ENCODE measurements at places on chromosomes 4 and X. TPM values are rescaled to one million over a fixed set of nuclear protein-coding genes. Genes with fewer than 3 reads are reported as not detected.

Gene HHIP
- total RNA-seq = 2.5 TPM

Gene GDPD2
- total RNA-seq = 10.3 TPM

Gene ALPK1
- total RNA-seq = 0.49 TPM

Gene SMR3B
- not detected for total RNA-seq

Gene POLN
- 4.8 TPM for total RNA-seq

Gene GPR78
- 2.6 TPM for total RNA-seq

Gene CXCL3
- 3.6 TPM for total RNA-seq

Gene APLN
- total RNA-seq = 0.16 TPM

Gene C4orf51
- not detected for total RNA-seq

Gene GPRASP1
- 1.9 TPM for total RNA-seq

Gene IKBKG
- total RNA-seq = 14.9 TPM

Gene HTRA3
- total RNA-seq = 3.6 TPM

Gene L1CAM
- total RNA-seq = 27.6 TPM

Gene UGT8
- 47.1 TPM for total RNA-seq

Gene LRP2BP
- total RNA-seq = 0.28 TPM

Gene UGT2B11
- total RNA-seq = not detected

All from GM23338 (cell line).